HS-5 (cell line): ENCODE measurements at places on chromosomes 12 and 14.
A peak's percentile ranks its signal among the peaks of the same experiment; 100 is the strongest.

DNA sequence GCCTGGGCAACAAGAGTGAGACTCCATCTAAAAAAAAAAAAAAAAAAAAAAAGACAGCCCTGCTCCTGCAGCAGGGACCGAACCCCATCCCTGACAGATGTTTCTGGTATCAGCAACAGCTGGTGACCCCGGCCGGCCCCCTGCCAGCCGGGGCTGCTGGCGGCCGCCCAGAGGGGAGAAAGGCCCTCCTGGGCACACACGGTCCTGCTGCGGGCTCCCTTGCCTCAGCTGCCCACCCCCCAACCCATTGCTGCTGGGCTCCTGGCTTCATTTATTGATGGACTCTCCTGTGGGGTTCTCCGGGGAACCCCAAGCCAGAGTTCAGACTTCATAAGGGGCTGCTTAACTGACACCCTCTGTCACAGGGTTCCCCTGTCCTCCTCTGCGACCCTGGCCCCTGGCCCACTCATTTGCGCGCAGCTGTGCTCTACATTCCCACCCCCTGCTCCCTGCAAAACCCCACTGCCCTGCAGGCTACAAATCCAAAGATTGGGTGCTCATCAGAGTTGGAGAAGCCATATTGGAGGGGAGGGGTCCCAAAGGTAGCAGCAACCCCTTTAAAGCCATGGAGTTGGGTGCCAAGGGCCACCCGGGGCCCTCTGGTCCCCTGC is 103.6 kb upstream of the RTL1 start:
- no peak for DNase-seq

DNA sequence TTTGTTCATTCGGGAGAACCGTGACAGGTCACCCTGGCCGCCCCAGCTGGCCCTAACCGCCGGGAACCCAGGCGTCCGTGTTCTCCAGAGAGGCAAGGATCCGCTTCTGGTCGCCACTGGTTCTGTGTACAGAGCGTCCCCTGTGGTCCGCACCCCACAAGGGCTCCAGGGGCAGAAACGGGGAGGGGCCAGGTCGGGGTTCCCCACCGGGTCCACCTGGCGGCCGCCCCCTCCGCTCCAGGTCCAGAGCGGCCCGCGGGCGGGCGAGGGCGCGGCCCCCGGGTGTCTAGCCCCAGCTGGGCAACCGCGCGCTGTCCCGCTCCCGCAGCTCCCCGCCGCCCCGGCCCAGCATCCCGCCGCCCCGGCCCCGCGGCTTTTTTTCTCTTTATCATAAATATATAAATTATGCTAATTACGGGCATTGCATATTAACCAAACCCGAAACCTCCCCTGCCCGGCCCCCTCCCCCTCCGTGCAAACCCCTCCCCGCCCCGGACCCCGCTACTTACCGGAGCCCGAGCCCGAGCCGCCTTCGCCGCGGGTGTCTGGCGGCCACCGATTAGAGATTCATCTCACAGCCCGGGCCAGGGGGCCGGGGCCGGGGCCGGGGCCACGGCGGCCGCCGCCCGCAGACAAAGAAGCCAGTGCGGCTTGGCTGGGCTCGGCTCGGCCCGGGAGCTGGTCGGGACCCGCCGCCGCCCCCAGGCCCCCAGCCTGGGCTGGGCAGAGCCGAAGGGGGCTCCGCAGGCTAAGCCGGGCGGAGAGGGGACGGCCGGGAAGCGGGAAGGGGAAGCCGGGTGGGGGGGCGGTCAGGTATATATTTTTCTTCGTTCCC is 512 bp downstream of the POU6F1 start:
- no peak for DNase-seq

GRCh38 chr12:110750784-110751461 is 8.2 kb upstream of the PPP1CC start:
- DNase-seq = no peak

- no peak for DNase-seq
Observed at GRCh38 chr12:47556261-47557030, 149.4 kb downstream of the RPAP3 start.

- DNase-seq = no peak
Observed at GRCh38 chr14:54465654-54466053, 23.1 kb downstream of the GMFB start.

- no peak for DNase-seq
Observed at GRCh38 chr14:88437658-88438057, 52.2 kb downstream of the SPATA7 start.

GRCh38 chr14:62824086-62824485 is 221.2 kb downstream of the KCNH5 start:
- no peak for DNase-seq

- DNase-seq = no peak
Observed at GRCh38 chr12:102526656-102527055, 46.3 kb upstream of the IGF1 start.

DNA sequence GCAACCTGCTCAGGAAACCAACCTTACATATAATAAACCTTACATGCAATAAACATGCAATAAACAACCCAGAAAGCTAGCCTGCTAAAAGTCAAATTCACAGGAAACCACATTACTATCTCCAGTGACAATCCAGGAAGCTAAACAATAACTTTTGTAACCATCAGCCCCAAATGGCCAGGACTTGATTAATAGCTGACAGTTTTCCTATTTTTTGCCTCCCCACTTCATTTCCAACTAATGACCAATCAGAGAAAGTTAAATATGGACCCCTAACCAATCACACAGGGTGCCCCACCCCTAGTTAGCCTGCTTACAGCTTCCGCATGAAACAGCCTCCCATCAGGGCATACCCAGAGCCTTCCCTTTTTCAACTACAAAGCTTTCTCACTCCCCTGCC is 152.2 kb upstream of the LMNTD1 start:
- DNase-seq = no peak

DNA sequence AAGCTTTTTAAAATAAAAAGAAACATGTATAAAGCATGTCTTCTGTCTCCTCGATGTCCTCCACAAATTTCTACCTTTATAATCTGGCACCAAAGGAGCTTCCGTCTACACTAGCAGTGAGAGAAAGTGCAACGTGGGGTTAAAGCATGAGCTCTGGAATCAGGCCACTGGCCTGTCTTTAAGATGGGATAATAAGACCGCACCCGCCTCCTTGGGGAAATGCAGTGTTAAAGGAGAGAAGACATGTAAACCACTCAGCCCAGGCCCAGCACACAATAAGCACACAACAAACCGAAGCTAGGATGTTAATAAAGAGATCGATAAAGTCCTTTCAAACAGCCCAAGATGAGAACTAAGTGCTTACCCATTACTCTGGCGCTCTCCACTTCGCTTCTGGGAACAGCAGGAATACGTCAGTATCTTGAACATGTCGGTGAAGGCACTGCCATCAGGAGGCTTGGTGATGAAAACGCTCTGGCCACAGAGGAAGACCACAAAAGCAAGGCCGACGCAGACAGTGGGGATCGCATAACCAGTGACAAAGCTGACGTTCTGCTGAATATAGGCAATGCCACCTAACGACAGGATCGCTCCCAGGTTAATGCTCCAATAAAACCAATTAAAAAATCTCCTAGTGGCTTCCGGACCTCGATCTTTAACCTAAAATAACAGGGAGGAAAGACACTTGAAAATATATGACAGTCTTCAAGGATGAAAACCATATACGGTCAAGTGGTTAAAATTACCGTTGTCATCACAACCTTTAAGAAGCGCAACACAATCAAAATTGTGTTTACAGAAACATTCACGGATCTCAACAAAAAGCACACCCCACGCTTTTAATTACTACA is 9.1 kb downstream of the SLC15A4 start:
- no peak for DNase-seq

DNA sequence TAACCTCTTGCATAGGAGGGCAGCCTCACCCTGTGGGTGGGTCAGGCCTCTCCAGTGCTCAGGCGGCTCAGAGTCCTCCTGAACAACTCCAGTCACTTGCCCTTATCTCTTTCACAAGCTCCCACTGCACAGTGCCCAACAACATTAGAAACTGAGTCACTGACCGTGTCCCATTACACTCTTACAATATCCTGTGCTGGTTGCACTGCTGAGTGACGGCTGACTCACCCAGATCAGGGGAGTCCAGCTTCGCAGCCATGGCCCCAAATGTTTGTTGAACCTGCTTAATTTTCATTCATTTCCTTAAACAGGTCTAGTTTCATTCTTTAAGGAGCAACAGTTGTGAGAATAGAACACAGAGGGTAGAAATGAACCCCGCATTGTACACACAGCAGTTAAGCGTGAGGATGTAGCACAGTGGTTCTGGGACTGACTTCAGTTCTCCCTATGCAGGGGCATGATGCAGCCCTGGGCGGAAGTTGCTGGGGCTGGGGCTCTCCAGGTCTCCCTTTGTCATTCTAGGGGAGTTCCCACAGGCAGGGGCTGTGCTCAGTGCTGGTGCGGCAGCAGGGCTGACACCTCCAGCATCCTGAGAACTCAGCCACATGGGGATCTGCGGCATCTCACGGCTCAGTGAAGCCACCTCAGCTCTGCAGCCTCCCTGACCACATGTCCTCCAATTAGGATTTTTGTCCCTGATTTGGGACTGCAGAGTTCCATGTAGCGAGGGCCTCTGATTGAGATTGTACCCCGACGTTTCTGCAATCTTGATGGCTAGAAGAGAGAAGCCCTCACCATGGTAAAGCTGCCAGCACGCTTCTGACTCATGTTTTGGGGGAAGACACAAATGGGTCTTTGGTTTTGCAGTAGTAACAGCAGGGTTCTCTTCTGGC is 16.1 kb downstream of the GPR68 start:
- peak; percentile 24 for DNase-seq

DNA sequence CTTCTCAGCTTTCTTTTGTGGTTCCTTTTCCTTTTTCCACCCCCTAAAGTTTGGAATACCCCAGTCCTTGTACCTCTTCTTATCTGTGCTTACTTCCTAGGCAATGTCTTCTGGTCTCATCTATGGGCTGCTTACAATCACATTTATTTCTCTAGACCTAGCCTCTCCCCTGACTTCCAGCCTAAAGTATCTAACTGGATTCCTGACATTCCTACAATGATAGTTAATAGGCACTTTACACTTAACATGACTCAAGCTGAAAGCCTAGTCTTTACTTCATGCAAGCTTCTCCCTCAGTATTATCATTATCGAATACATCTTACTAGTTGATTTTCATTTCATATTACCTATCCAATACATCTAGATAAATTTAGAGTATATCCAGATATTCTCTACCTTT is 21.2 kb downstream of the CLECL1 start:
- DNase-seq = no peak

DNA sequence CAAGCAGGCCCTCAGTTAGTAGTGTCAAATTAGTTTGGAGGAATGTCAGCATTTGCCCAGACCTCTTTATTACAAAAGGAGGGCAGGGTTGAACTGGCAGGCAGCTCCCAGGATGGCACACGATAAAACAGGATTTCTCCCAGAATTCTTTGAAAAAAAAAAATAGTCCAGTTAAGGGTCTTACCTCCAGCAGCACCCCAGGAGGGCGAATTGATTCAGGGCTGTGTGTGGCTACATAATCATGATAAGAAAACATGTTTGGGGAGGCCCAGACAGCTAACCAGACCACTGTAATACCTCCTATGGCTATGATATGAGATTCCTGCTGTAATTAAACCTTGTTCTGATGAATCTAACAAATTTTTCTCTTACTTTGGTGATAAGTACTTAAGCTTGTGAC is 38.8 kb upstream of the NT5DC3 start:
- no peak for DNase-seq

DNA sequence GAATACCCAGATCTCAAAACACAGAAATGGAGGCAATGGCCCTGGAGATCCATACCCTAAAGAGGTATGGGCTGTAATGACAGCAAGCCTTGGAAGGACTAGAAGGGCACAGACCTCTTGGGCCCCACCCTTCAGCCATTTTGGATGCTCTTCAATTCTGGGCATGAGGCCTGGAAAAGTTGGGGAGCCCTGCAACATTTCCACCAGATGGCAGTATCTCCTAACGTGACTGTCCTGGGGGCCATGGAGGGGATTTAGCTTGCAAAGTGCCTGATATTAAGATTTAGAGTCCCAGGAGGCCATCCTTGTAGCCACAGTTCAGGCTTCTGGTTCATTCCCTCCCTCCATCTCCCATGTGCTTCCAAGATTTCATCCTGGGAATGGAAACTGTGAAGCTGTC is 30.2 kb downstream of the KCNA5 start:
- no peak for DNase-seq

- no peak for DNase-seq
Observed at GRCh38 chr12:92444763-92445162, 258.0 kb upstream of the PLEKHG7 start.

GRCh38 chr14:79555429-79555828 is 655.9 kb downstream of the DIO2 start:
- no peak for DNase-seq

GRCh38 chr14:20827326-20827725 is 24.7 kb upstream of the RNASE1 start:
- DNase-seq = no peak

DNA sequence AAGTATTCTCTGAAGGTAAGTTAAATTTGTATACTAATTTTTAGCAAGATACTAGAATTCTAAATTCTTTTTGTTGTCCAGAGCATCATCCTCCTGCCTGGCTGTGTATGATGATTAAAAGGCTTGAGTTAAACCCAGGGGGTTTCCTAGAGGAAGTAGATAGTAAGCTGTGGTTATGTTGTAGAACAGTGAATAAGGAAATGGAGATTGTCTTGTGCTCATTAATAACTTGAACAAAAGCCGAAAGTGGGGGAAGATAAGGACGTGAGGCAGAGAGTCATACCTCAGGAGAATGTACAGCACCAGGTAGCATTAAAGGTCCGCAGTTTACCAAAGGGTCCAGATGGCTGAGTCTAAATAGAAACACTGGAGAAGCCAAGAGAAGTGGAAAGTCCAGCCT is 42.0 kb downstream of the CKB start:
- DNase-seq = no peak

GRCh38 chr12:108543652-108544051 is 17.3 kb downstream of the SART3 start:
- DNase-seq = no peak

GRCh38 chr12:110754101-110754793 is 11.6 kb upstream of the PPP1CC start:
- no peak for DNase-seq

- DNase-seq = no peak
Observed at GRCh38 chr12:88952562-88952942, 372.3 kb upstream of the KITLG start.

DNA sequence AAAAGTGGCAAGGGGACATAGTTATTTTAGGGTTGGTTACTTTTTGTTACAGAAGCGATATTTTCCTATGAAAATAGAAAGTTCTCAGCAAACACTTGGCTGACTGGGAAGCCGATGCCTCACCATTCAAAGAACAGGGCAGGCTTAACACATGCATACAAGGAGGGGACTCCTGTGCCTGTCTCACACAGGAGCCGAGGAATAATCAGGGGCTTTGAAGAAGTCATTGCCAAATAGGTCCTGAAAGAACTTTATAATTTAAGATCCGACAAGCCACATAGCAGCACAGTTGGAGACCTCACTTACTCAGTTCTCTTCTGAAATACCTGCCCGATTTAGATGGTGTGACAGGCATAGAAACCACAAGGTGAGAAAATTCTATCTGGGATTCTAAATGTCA is 389.8 kb downstream of the EMP1 start:
- DNase-seq = no peak

DNA sequence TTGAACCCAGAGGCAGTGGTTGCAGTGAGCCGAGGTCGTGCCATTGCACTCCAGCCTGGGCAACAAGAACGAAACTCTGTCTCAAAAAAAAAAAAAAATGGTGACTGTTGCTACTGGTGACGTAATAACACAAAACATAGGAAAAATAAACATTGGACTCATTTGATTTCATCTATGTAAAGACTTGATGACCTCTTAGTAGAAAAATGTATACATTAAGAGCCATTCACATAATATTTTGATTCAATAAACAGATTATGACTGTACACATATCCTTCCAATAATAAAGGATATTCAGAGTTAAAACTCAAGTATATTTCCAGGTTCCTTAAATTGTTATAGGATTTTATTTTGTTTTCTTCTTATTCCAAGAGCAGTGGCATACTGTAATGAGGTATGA is 65.7 kb upstream of the AEBP2 start:
- DNase-seq = peak; percentile 15

- no peak for DNase-seq
Observed at GRCh38 chr14:80798878-80799277, 142.7 kb downstream of the CEP128 start.
